ENCODE measurements at places on chromosomes 3 and 15.

DNA sequence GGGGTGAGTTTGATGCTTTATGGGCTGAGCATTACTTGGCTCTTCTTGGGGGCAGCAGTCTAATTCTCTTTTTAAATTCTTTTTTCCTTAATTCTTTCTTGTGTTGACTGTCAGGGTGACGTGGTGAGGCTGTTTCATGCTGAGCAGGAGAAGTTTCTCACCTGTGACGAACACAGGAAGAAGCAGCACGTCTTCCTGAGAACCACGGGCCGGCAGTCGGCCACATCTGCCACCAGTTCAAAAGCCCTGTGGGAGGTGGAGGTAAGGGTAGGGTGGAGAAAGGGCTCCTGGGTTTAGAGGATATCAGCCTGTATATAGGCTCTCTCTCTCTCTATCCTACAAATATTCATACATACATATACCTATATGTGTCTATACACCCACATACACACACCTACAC, 152.3 kb downstream of the ITPR1 start:
- DNase-seq = no peak

GRCh38 chr15:82856397-82857170, 47.2 kb downstream of the WHAMM start:
- no peak for DNase-seq

- DNase-seq = no peak
Observed at GRCh38 chr15:73845507-73845906, 27.9 kb upstream of the TBC1D21 start.

GRCh38 chr15:89749054-89749453, 2.0 kb downstream of the MESP1 start:
- DNase-seq = no peak

- DNase-seq = no peak
Observed at GRCh38 chr15:51097553-51098330, 3.0 kb upstream of the TNFAIP8L3 start.

GRCh38 chr15:58755956-58756355, 6.4 kb upstream of the ADAM10 start:
- DNase-seq = no peak

DNA sequence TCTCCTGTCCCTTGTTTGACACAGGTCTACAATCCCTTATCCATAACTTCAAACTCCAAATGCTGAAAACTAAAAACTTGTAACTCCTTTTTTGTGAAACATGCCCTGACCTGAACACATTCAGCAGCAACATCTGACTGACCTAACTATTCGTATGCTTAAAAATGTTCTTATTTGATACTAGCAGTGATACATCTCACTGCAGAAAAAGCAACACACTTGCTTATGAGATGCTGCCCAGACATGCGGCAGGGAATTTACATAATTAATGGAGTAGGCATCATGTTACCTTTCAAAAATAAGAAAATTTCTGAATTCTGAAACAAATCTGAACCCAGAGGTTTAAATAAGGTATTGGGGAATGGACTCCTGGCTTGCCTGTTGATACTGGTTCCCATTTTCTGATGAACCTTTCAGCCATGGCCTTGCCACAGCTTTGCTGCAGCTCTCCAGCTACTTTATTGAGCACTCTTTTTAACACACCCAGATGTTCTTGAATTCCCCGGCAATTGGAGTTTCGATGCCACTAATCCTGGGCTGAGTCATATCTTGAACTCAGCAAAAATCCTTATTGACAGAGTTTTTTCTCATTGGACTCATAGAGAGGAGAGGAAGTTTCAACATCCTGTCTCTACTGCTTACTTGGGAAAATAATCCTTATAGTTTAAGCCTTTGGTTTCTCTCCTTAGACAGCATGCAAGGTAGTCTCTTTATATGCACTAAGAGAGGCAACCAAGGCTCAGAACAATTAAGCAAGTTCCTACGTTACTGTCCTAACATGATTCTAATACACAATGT, 296.6 kb upstream of the LMCD1 start:
- DNase-seq = no peak

DNA sequence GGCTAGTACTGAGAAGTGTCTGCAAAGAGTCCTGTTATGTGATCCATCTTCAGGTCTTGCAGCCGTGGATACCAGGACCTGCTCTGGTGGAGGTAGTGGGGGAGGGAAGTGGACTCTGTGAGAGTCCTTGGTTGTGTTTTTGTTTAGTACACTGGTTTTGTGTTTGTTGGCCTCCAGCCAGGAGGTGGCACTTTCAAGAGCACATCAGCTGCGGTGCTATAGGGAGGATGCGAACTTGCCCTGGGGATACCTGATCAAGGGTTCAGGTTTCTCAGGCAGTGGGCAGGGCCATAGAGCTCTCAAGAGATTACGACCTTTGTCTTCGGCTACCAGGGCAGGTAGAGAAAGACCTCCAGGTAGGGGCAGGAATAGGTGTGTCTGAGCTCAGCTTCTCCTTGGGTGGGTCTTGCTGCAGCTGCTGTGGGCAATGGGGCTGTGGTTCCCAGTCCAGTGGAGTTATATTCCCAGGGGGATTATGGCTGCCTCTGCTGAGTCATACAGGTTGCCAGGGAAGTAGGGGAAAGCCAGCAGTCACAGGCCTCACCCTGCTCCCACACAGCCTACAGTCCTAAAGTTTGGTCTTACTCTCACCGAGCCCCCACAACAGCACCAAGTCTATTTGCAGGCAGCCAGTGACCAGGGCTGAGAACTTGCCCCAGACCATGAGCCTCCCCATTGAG, 132.8 kb upstream of the NPHP3 start:
- DNase-seq = peak; percentile 21

- DNase-seq = no peak
Observed at GRCh38 chr15:28909958-28910500, 24.3 kb downstream of the APBA2 start.

DNA sequence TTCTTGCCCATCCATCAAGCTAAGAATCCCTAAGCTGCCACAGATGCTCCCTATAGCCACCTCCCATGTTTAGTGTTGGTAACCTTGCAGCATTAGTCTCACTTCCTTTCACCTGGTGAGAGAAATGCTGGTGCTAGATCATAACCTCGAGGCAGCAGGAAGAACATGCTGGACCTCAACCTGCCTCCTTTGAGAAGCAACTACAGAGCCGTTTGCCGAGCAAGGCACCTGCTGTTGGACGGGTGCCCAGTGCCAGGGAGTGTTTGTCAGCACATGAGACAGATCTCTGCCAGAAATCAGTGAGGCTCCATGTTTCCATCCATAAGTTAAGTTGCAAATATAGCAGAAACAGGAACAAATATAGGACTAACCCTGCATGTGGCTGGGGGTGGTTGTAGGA, 955.7 kb downstream of the TUSC7 start:
- no peak for DNase-seq

DNA sequence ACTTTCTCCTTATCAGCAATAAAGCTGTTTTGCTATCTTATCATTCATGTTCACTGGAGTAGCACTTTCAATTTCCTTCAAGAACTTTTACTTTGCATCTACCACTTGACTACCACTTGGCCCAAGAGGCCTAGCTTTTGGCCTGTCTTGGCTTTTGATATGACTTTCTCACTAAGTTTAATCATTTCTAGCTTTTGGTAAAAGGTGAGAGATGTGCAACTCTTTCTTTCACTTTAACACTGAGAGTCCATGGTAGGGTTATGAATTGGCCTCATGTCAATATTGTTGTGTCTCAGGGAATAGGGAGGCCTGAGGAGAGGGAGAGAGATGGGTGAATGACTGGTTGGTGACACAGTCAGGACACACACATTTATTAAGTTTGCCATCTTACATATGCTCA, 31.0 kb upstream of the FAM3D start:
- DNase-seq = no peak

DNA sequence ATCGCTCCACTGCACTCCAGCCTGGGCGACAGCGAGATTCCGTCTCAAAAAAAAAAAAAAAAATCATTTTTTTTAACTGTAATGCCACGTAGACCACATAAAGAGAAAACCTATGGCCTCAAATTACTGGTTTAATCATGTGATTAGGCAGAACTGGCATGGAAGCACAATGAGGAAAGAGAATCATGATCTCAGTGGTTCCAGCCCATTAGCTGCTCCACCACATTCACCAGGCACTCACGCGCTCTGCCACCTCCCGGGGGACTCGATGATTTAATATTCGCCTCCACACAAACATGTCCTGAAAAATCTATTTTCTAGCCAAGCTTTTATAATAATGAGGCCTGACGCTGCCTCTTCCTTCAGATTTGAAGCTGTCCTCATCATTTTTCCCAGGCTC, 204.7 kb downstream of the TBL1XR1 start:
- no peak for DNase-seq

GRCh38 chr3:119259821-119260220, 19.1 kb upstream of the B4GALT4 start:
- no peak for DNase-seq

- DNase-seq = no peak
Observed at GRCh38 chr3:128606094-128606493, 44.5 kb downstream of the RPN1 start.

DNA sequence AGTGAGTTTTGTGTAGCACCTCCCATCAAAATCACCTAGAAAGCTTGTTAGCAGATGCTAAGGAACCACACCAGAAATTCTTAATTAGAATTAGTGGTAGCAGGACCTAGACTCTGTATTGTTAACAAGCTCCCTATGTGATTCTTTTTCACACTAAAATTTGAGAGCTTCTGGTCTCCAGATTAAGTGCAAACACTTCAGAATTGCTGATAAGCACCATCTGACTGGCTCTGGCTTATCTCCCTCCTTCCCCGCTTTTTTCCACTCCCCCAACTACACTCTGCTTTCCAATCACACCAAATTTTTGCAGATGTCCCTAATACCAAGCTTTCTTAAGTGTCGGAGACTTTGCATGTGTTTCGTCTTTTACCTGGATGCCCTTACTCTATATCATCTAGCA, 410.1 kb upstream of the DPH6 start:
- no peak for DNase-seq

- DNase-seq = no peak
Observed at GRCh38 chr3:40680685-40681657, 156.2 kb downstream of the ZNF621 start.

GRCh38 chr3:11588755-11589154, 55.0 kb downstream of the VGLL4 start:
- DNase-seq = no peak

GRCh38 chr15:38454696-38455090, 766 bp downstream of the FAM98B start:
- DNase-seq = no peak

DNA sequence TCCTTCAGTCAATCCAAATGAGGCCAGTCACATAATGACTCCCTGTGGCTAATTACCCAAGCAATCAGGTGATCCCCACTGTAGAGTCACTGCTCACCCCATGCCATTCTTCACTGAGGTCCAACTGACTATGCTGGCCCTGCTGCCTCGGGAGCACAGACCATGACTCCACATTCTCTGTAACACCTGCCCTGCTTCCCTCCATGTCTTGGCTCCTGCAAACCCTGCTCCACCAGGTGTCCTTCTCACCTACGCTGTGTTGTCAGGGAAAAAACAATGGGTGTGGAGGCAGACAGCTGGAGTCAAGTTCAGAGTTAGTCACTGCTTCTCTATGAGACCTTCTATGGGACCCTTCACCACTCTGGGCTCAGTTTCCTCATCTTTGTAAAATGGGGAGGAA, 6.1 kb upstream of the SFMBT1 start:
- DNase-seq = no peak

DNA sequence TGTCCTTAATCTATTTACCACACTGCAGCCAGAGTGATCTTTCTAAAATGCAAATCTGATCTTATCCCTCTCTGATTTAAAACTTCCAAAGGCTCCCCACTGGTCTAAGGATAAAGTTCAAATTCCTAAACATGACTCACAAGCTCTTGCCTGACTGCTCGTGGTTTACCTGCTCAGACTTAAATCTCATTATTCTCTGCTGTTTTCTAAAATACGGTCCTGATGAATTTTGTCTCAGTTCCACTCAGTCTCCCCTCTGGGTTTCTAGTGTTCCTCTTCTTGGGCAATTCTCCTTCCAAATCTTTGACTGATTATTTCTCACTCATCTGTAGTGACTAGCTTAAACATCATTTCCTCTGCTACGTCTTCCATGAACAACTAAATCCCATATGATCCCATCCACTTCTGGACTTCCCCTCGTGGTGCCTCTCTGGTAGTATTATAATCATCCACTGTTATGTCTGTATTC, 108.3 kb downstream of the P3H2 start:
- no peak for DNase-seq

DNA sequence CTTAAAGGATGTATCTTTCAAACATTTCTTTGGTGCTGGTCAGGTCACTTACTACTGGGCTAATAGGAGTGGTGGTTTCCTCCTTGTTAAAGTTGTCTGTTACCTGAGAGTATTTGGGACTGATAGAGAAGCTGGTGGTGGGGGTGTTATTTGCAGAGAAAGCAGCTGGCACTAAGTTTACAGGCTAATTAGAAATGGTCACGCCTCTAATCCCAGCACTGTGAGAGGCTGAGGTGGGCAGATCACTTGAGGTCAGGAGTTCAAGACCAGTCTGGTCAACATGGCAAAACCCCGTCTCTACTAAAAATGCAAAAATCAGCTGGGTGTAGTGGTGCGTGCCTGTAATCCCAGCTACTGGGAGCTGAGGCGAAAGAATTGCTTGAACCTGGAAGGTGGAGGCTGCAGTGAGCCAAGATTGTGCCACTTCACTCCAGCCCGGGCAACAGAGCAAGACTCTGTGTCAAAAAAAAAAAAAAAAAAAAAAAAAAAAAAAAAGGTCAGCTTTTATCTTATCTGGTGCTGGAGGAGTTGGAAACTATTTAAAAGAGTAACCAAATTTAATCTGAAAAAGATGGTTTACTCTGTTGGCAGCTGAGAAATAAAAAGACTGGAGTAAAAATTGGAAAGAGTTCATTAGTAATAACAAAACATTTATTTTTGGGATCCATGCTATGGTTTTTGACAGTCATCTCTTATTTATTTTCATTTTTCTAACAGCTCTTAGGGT, 332.6 kb downstream of the PTPRG start:
- no peak for DNase-seq

- no peak for DNase-seq
Observed at GRCh38 chr3:127889976-127890650, 24.9 kb upstream of the KBTBD12 start.

DNA sequence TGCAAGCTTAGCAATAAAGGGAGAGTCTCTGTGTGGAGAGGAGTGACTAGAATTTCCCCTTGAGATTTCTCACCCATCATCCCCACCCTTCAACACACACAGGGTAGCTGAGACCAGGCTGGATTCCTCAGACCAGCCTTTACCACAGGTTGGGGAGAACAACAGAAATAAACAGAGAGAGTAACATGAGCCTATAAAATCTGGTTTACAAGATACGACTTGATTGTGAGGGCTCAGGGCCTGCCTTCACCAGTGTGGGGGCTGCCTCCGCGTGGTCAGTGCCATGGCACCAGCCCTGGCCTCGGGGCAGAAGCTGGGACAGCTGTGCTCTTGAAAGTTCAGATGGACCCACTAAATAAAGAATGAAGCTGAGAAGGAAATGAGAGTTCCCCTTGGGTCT, 14.6 kb upstream of the MAGEF1 start:
- DNase-seq = no peak
